ENCODE measurements at places on chromosomes 13 and 19.
A peak's percentile ranks its signal among the peaks of the same experiment; 100 is the strongest.

DNA sequence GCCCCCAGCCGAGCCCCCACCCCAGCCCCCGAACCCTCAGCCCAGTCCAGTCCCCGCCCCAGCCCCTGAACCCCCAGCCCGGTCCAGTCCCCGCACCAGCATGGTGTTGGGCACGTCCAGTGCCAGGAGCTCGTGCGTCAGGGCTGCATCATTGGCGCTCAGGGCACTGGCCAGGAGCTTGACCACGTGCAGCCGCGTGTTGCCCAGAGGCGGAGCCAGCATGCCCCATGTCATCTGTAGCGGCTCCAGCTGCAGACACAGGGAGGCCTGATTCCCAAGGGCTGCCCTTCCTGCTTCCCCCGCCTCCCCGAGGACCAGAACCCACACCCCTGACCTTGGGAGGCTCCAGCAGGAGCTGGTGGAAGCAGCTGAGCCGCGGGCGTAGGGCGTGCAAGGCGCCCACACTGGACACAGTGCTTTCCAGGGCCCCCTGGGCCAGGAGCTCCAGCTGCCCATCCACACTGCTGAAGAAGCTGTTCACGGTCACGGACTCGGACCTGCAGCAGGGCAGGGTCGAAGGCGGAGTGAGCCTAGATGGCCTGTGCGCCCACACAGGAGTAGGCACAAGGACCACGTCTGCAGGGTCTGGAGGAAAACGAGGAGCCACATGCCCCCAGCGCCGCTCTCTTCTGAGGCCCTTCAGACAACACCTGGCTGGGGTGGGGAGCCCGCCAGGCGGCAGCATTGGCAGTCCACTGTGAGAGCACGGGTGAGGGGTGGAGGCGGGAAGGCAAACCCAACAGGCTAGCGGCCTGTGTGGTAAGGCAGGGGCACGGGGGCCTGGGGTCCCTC, 12.8 kb upstream of the TMEM86B start:
- DNase-seq: no peak

- no peak for DNase-seq
Observed at GRCh38 chr19:28185646-28186045, 1027.3 kb downstream of the UQCRFS1 start.

- peak; percentile 42 for DNase-seq
Observed at GRCh38 chr19:49361438-49362047, 673 bp downstream of the TEAD2 start.

GRCh38 chr13:58858870-58859371, 1227.4 kb downstream of the PCDH17 start:
- DNase-seq: no peak

GRCh38 chr13:110354123-110354627, 47.1 kb downstream of the COL4A2 start:
- DNase-seq: no peak

DNA sequence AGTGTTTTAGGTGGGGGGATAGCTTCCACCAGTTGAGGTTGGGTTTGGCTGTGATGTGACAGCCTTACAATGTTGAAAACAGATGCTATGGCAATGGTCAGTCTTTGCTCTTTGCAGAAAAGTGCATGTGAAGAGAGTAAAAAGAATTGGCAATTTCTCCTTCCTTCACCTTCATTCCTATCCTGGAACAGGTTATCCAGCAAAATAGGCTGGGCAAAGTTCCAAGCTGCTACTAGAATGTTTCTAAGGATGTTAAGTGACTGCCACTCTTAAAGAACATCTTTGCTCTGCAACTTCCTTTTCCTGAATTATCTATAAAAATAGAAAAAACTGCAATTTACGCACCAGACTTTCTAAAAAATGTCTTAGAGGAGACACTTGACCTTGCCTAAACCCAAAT, 50.1 kb upstream of the MYCBP2 start:
- DNase-seq: no peak

- no peak for DNase-seq
Observed at GRCh38 chr19:41871573-41872383, 5.3 kb upstream of the CD79A start.

DNA sequence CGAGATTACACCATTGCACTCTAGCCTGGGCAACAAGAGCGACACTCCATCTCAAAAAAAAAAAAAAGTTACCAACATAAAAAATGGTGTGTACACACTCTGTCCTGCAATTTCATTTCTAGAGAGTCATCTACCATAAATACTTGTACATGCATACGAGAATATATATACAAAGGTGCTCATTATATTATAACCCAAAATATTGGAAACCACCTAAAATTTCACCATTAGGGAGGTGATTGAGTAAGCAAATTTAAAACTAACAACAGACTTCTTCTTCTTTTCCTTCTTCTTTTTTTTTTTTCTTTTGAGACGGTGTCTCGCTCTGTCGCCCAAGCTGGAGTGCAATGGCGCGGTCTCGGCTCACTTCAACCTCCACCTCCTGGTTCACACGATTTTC, 7.4 kb upstream of the C5AR1 start:
- DNase-seq: no peak

- no peak for DNase-seq
Observed at GRCh38 chr13:110713981-110714796, 689 bp downstream of the ING1 start.

DNA sequence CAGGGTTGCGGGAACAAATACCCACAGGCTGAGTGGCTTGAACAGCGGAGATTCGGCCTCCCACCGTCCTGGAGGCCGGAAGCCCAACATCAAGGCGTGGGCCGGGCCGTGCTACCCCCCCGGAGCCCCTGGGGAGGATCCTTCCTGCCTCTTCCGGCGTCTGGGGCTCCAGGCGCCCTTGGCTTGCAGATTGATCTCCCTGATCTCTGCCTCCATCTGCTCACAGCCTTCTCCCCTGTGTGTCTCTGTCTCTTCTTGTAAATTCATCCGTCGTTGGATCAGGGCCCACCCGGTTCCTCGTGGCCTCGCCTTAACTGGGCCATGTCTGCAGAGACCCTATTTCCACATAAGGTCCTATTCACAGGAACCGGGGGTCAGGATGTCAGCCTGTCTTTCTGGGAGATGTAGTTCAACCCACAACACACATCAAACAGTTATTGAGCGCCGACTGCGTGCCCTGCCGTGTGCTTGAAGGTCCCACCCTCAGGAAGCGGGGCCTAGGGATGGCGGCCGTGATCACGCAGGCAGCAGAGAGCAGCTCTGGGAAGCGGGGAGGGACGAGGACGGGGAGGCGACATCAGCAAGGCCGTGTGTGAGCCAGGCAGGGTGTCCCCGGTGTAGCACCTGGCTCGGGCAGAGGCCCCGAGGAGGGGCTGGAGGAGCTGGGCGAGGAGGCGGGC, 21.3 kb downstream of the HCN2 start:
- no peak for DNase-seq

Data from amniotic stem cell (primary cell).